ENCODE measurements at places on chromosomes 3 and 15. TPM values are rescaled to one million over a fixed set of nuclear protein-coding genes. Genes with fewer than 3 reads are reported as not detected.

The SCG5 gene
- 8.4 TPM for total RNA-seq

The CELF6 gene
- total RNA-seq, result 1.0 TPM

The GOLIM4 gene
- total RNA-seq, result 23.5 TPM

The PLOD2 gene
- 22.4 TPM for total RNA-seq

The IQCF5 gene
- total RNA-seq, result not detected

The RAB8B gene
- total RNA-seq, result 26.6 TPM

The CPEB1 gene
- 0.52 TPM for total RNA-seq

Measured in skeletal muscle tissue (tissue), 5 donors.